ENCODE measurements at places on chromosomes 4 and X. TPM values are rescaled to one million over a fixed set of nuclear protein-coding genes. Genes with fewer than 3 reads are reported as not detected.

The HSPA4L gene
- 12.6 TPM for total RNA-seq

The UGT2A1 gene
- total RNA-seq = not detected

The DNAAF6 gene
- not detected for total RNA-seq

The GYPA gene
- 5.1 TPM for total RNA-seq

The FRMPD3 gene
- 0.09 TPM for total RNA-seq

The HTR2C gene
- total RNA-seq = 0.22 TPM

The TMEM35A gene
- total RNA-seq = 2.3 TPM

Data from sciatic nerve (tissue), 2 donors.